ENCODE measurements at places on chromosomes 3 and 15.

GRCh38 chr3:42345811-42346210 lies 64.6 kb downstream of the LYZL4 start:
- no peak for DNase-seq

- no peak for DNase-seq
These were observed 62.5 kb downstream of the WHAMM start for GRCh38 chr15:82871832-82872484.

DNA sequence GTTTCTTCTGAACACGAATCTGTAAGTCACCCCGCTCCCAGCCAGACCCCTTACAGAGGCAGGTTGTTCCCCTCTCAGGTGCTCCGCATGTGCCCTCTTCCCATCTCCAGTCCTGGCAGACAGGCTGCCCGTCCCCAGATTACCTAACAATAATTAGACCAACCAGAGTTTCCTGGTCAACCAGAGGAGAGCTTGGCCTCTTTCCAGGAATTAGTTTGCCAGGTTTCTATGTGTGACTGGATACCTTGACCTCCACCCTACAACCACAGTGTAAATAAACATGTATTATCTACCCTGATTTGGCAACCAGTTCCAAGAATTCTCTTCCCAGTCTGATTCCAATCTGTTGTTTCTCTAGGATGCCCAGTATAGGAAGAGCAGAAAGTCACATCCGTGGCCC lies 178.0 kb upstream of the UMPS start:
- no peak for DNase-seq

DNA sequence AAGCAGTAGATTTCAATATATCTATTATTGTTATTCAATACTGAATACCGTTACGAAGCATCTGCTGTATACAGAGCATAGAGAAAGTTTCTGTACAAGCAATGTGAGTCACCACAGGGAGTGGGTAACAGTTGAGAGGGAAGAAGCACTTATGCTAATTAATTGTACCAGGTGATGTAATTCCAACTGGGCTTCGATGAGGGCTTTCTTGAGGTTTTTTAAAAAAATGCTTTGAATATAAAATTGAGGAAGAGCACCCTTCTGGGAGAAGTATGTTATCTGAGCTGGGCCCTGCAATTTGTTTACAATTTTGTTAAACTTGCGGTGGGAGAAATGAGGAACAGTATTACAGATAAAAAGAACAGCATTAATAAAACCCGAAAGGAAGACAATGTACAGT lies 197.9 kb downstream of the TPRG1 start:
- no peak for DNase-seq

GRCh38 chr15:62440362-62441105 lies 275.4 kb upstream of the C2CD4B start:
- DNase-seq = no peak

- no peak for DNase-seq
These were observed 66.1 kb downstream of the SLC30A4 start for GRCh38 chr15:45456212-45457106.

DNA sequence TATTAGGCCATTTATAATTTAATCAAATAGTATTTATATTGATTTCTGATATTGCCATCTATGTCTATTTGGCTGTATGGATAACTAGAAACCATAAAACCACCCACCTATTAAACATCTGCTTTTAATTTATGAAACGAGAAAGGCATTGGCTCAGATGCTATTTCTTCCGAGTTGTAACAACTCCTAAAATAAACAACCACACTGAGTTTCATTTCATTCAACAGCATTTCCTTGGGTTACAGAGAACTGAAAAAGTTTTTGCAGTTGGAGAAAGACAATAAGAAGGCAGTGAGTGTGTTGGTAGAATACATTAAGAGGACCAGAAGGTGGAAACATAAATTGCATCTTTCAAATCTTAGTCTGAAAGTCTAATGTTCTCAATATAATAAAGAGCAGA lies 79.1 kb downstream of the AQR start:
- no peak for DNase-seq

GRCh38 chr3:111577798-111578685 lies 17.1 kb downstream of the ZBED2 start:
- DNase-seq = no peak

- DNase-seq = no peak
These were observed 44.8 kb upstream of the HES1 start for GRCh38 chr3:194091141-194091540.

- no peak for DNase-seq
These were observed 5.2 kb downstream of the TRIM59 start for GRCh38 chr3:160444411-160444810.

DNA sequence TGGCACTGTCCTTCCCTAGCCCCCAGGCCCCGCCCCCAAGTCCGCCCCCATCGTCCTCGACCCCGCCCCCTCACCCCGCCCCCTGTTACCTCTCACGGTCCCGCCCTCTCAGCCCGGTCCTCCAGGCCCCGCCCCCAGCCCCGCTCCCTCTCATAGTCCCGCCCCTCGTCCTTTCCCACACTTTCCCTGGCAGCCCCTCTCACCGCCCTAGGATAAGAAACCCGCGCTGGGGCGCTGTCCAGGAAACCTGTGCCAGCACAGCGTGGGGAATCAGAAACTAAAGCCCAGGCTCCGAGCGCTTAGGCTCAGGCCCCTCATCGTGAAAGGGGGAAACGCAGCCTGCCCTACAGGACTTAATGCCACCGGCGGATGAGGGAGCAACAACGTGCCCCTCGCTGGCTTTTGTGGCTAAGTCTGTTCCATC lies 20.9 kb downstream of the TRPM1 start:
- DNase-seq = peak; percentile 33

DNA sequence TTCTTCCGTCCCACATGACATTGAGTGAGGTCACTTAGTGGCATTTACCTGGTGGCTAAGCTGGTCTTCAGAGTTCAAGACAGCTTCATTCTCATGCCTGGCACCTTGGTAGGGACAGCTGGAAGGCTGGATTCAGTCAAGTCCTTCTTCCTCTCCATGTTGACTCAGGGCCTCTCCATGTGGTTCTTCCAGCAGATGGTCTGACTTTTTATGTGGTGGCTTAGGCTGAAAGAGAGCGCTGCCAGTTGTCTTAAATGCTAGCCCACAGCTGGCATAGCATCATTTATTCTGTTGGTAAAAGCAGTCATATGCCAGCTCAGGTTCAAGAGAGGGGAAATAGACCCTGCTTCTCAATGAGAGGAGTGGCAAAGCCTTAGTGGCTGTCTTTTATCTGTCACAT lies 53.0 kb upstream of the CTDSPL start:
- no peak for DNase-seq

DNA sequence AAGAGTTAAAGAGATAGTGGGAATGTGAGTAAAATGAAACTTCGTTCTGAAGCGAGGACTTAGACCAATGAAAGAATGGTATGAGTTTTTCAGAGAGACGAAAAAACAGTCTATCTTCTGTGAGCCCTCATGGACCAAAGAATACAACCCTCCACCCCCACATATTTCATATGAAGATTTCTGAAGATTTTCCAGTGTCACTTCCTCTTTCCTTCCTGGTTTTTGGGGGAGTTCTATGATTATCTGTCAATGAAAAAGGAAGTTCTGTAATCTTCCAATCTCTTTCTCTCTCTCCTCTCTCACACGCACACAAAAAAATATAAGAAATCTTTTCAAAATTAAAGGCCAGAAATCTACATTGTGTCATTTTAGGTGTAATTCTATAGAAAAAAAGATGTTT lies 27.7 kb downstream of the CMSS1 start:
- DNase-seq = no peak

- no peak for DNase-seq
These were observed 159.8 kb upstream of the LMCD1 start for GRCh38 chr3:8341821-8342247.

GRCh38 chr3:184347321-184348056 lies 10.1 kb downstream of the FAM131A start:
- DNase-seq = no peak

- DNase-seq = no peak
These were observed 31.0 kb upstream of the KBTBD12 start for GRCh38 chr3:127884041-127884440.

- DNase-seq = no peak
These were observed 28.1 kb upstream of the GHSR start for GRCh38 chr3:172476347-172476746.

DNA sequence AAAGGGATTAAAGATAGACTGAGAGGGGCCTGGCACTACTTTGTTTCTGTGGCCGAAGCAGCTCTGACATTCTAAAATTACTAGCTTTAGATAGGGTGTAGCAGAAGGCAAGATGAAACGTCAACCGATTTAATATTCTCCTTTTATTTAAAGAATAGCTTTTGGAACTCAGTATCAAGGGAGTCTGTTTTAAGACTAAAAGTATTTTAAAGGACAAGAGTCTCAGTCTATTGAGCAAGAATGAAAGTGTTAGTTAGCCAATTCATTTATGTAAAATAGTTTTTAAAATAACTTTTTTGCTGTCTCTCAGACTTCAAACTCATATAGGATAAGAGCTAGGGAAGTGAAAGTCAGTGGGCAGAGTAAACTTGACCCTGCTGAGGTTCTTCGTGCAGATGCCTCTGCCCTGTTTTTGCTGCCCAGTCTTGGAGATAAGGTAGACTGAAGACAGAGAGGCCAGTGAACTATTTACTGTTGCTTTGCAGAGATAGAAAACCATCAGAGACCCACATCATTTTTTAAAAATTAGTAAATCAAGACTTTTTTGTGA lies 1090.9 kb downstream of the ROBO2 start:
- DNase-seq = no peak

- DNase-seq = peak; percentile 56
These were observed 230.4 kb downstream of the ADAMTS17 start for GRCh38 chr15:100111125-100112060.

DNA sequence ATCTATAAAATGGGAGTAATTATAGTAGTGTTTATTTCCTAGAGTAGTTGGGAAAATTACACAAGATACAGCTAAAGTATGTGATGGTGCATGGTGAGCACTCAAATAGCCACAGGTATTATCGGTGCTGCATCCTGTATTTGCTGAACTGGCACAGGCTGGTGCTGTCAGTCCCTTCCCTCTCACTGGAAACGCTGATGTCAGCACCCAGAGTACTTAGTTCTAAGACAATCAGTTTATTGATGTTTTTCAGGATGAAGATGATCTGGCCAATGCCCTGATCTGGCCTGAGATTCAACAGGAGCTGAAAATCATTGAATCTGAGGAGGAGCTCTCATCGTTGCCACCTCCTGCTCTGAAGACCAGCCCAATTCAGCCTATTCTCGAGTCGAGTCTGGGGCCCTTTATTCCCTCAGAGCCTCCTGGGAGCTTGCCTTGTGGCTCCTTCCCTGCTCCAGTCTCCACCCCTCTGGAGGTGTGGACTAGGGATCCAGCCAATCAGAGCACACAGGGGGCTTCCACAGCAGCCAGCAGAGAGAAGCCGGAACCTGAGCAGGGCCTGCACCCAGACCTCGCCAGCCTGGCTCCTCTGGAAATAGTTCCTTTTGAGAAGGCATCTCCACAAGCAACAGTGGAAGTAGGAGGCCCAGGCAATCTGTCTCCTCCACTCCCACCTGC lies 49.7 kb downstream of the TMEM39A start:
- DNase-seq = no peak

- DNase-seq = no peak
These were observed 48.9 kb downstream of the GLDN start for GRCh38 chr15:51390241-51390965.

GRCh38 chr3:142802891-142803290 lies 79.1 kb downstream of the TRPC1 start:
- no peak for DNase-seq

DNA sequence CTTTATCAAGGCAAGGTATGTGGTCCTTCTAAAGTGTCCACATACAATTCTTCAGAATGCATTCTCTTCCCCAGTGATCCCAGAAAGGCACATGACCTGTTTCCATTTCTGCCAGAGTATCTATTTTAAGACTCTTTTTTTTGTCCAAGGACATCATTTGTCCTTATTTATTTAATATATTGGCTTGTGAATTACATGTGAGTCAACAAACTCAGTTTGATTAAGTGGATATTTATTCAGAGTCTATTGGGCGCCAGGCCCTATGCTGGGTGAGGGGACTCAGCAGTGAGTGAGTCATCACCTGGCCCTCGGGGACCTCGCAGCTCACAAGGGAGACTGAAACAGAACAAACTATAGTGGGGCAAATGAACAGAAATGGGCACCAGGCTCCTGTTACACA lies 136.8 kb downstream of the SNRK start:
- DNase-seq = no peak

GRCh38 chr15:83734487-83734886 lies 80.6 kb downstream of the ADAMTSL3 start:
- no peak for DNase-seq

DNA sequence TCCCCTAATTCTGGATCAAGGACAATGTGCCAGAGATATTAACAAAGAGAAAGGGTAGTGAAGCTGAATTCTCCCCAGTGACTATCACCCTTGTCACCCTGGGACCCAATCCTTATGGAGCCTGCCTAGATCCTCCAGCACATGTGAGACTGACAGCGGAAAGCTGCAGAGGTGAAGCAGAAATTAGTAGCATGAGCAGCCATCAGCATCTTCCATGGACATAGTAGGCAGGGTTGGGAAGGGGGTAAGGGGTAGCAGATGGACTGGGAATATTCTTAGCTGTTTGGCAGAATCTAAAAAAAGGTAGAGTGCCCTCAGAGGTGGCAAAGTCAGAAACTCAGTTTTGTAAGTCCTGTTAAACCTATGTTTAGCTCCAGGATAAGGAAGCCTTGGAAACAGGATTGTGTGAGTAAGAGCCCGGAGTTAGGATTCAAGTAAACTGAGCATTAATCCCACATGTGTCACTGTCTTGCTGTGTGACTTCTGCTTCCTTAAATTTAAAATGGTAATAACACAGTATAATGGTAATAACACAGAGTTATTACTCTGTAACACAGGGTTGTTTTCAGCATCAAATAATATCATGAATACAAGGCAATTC lies 14.5 kb downstream of the GOLIM4 start:
- no peak for DNase-seq

- no peak for DNase-seq
These were observed 53.3 kb downstream of the TIPARP start for GRCh38 chr3:156727519-156728205.

- no peak for DNase-seq
These were observed 33.3 kb downstream of the CCNB2 start for GRCh38 chr15:59138243-59138642.

GRCh38 chr3:12367346-12367745 lies 78.5 kb downstream of the PPARG start:
- no peak for DNase-seq

- DNase-seq = no peak
These were observed 288.6 kb upstream of the CBLB start for GRCh38 chr3:106157411-106157810.

DNA sequence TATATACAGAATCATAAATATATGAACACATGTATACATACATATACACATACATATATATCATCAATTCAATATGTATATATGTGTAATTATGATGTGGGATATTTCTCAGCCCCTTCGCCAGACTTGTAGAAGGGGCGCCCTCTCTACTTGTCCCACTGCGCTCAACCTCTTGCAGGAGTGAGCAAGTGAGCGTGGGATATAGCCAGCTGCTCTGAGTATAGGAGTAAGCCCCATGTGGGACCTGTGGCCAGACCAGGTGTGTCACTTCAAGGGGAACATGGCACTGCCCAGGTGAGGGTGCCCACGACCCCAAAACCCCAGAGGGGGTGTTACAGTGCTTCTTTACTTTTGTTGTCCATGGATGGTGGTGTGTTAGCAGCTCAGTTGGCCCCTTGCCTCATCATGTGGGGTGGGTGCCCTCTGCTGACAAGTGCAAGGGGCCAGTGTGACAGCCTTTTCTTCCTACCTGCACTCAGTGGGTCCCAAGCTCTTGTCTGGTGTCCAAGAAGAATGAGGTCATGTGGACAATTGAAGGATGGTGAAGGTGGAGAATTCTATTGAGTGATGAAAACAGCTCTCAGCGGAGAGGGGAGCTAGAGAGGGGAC lies 304.1 kb downstream of the UNC13C start:
- DNase-seq = no peak

GRCh38 chr3:161395115-161396012 lies 24.0 kb upstream of the SPTSSB start:
- no peak for DNase-seq

All from putamen (tissue), 1 donor.